Upper lobe of left lung (tissue), 6 donors: ENCODE measurements at places on chromosomes 2 and 18. TPM values are rescaled to one million over a fixed set of nuclear protein-coding genes. Genes with fewer than 3 reads are reported as not detected.

GRCh38 chr2:27833931-27834330, 56.3 kb downstream of the RBKS start:
- DNase-seq, result no peak

DNA sequence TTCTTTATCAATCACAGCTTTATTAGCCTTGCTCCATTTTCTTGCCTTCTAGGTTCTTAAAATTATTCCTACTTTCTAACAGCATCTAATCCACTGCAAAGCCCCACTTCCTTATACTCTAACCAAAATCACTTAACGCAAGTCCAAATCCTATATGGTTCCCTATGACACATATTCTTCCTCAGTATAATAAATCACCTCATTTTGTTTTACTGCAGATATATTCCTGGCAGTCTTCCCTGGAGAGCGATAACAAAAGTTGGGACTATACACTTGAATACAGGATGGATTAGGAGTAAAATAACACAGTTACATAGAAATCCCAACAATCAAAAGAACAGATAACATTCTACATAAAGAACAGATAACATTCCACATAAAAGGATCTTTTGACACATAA, 144.8 kb downstream of the ATAD2B start:
- DNase-seq, result no peak

GRCh38 chr2:207530160-207531031, 634 bp downstream of the CREB1 start:
- peak; percentile 93 for DNase-seq

DNA sequence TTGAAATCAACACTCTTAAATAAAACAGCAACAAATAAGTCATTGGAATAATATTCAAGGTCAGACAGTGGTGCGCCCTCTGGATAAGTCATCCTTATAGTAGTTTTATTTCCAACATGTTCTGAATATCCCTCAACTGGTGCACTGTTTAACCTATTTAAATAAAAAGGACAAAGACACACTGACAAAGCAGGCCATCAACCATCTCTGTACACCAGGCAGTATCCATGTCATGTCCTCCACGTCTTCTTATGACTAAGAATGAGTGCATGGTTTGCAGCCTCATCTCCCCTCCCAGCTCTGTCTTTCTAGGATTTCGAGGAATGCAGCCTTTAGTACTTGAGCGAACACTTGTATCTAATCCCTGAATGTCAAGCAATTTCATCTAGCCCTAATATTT, 42.4 kb downstream of the ST3GAL5 start:
- DNase-seq, result no peak

Gene ECEL1
- total RNA-seq, result not detected

DNA sequence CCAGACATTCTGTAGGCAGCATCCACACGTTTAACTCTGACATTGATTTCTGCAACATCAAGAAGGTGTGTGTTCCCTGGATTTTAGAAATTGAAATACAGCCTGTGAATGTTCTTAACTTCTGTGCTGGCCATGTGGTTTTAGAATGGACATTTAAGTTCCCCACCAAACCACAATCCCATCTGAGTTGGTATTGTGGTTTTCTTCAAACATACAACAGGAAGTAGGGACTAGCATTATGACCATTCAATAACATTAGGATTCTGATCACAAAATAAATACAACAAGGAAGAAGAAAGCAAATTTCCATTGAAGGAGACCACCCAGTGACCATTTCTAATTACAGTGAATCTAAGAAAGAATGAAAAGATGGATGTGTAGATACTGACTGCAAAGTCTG, 51.2 kb downstream of the MAP3K20 start:
- no peak for DNase-seq

GRCh38 chr2:181915102-181915501, 23.6 kb downstream of the ITPRID2 start:
- DNase-seq, result no peak

Gene UGT1A6
- total RNA-seq, result 0.31 TPM

DNA sequence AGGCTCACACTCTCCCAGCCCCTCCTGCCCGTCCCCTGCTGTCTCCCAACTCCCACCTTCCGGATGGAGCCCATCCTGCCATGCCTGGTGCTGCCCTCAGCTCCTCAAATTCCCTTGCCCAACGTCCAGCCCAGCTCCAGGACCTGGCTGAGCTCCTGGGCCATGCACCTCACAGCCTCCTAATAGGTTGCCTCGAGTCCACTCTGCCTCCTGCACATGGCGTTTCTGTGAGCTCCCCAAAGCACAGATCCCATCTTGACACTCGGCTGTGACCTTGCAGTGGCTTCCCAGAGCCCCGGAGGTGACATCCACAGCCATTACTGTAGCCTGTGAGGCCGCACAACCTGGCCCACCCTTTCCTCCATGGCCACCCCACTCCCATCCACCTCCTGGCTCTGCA, 191.9 kb upstream of the SALL3 start:
- DNase-seq, result no peak

Gene DPP4
- total RNA-seq, result 77.3 TPM

GRCh38 chr2:45823723-45824206, 172.3 kb downstream of the PRKCE start:
- peak; percentile 84 for DNase-seq

GRCh38 chr2:7037340-7038333, 120.4 kb downstream of the RNF144A start:
- DNase-seq, result no peak

- DNase-seq, result no peak
These were observed 43.1 kb downstream of the CPO start for GRCh38 chr2:206982360-206982955.

DNA sequence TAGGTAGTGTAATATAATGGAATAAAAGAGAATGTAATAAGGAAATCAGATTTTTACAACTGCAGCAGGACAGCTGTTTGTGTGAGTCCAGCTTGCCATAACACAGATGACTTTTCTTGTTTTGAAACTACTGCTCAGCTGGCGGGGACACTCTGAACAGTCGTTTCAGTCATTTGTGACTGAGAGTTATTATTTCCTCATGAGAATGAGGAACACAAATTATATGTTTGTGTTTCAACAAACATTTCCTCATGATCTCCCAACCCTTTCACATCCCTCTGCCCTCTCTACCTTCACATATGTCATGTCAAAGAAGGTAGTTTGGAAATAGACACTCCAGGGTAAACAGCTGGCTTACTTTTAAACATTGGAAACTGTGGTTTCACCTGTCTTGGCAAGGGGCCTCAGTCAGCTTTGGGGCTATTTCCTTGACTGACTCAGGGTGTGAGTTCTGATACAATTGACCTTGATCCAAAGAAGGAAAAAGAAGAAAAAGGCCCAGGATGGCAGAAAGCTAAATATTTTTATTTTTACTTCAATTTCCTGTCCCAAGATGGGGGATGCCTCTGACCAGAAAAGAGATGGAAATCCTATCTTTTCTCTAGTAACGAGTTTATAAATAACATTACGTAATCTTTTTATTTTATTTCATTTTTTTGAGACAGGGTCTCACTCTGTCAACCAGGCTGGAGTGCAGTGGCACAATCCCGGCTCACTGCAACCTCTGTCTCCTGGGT, 593 bp downstream of the SP140L start:
- DNase-seq, result no peak

Gene DNAH7
- total RNA-seq, result 33.5 TPM

Gene CRYGD
- not detected for total RNA-seq

GRCh38 chr2:45180779-45181178, 171.5 kb upstream of the SIX2 start:
- no peak for DNase-seq

- no peak for DNase-seq
These were observed 365.0 kb upstream of the CELF4 start for GRCh38 chr18:37930640-37931039.

DNA sequence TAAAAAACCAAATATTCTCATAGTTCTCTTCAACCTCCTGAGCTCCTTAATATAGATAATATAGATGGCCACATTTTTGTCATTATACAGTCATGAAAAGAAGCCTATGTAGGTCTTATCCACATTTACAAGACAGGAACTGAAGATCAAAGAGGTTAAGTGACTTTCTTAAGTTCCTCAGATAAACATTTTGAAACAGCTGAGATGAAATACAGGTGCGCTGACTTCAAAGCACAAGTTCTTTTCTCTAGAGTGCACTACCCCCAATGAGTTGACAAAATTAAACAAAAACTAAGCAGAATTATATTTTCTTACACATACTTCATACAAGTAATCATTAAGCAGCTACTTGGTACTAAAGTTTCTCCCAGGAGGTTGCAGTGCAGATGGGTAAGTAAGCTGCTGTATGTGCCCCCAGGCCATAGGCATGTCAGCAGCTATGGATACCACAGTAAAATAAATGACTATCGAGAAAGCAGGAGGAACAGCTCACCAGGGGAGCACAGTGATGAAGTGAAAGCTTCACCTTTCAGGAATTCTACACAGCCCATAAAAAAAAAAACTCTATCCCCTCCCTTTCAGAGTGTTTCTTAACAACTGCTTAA, 199.8 kb downstream of the DPP10 start:
- DNase-seq, result no peak

Gene PCARE
- total RNA-seq, result 0.67 TPM

- no peak for DNase-seq
These were observed 367 bp downstream of the FBXO48 start for GRCh38 chr2:68466778-68467076.

DNA sequence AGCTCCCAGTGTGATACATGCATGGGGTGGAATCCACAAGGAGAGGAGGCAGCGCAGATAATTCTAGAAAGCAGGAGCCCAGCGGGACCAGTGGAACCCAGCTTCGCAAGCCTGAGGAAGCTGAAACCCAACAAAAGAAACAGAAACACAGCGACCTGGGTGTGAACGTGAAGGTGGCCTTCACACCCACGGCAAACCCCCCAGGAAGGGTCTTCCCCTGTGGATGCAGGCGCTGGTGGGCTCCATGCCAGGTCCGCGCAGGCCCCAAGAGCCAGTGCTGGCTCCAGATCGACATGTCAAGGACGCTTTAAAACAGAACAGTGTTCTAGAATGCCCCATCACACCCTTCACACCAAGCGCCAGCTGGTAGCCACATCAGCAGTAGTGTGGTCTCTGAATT, 22.1 kb downstream of the KIF1A start:
- DNase-seq, result peak; percentile 70

- no peak for DNase-seq
These were observed 59.8 kb upstream of the NFATC1 start for GRCh38 chr18:79335833-79336360.

- no peak for DNase-seq
These were observed 34.1 kb upstream of the NXPH2 start for GRCh38 chr2:138814123-138814898.
